ENCODE measurements at places on chromosomes 3 and 15. TPM values are rescaled to one million over a fixed set of nuclear protein-coding genes. Genes with fewer than 3 reads are reported as not detected.

- H3K27me3 ChIP-seq, result no peaks in the 10 kb centered on the region
- H3K4me1 ChIP-seq, result no peaks in the 10 kb centered on the region
- DNase-seq, result no peak
- no peak overlapping the region for H3K4me3 ChIP-seq
- no peak overlapping the region for H3K27ac ChIP-seq
Measured at GRCh38 chr15:55528812-55529211, 20.8 kb upstream of the DNAAF4 start.

The FAM174B gene
- total RNA-seq, result 7.5 TPM

The SKOR1 gene
- total RNA-seq, result 0.35 TPM

- H3K27ac ChIP-seq, result no peak overlapping the region
- H3K27me3 ChIP-seq, result no peaks in the 10 kb centered on the region
- H3K4me3 ChIP-seq, result no peak overlapping the region
Measured at GRCh38 chr3:174938102-174938501, 79.0 kb downstream of the NAALADL2 start.

DNA sequence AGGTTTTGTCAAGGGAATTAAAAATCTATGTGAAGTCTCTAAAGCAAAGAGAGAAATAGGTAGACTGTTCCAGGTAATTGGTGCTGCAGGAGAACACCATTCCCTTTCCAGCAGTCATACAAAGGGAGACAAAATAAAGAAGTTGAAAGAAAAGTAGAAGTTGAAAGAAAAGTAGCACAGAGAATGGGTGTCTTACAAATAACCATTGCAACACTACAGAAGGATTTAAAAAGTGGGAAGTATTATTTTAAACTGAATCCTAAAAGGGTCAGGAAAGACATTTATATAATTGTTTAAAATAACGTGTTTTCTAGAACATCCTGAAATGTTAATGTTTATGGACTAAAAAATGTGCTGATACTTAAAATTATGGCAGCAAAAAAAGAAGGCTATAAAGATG, 223.8 kb downstream of the RSRC1 start:
- H3K4me3 ChIP-seq, result no peak overlapping the region
- H3K4me1 ChIP-seq, result no peaks in the 10 kb centered on the region
- no peaks in the 10 kb centered on the region for H3K27me3 ChIP-seq
- H3K27ac ChIP-seq, result no peak overlapping the region

- no peak for DNase-seq
- no peak overlapping the region for H3K4me3 ChIP-seq
- H3K4me1 ChIP-seq, result no peaks in the 10 kb centered on the region
- no peaks in the 10 kb centered on the region for H3K27me3 ChIP-seq
- H3K27ac ChIP-seq, result no peak overlapping the region
Measured at GRCh38 chr3:17573396-17573795, 169.0 kb downstream of the TBC1D5 start.

DNA sequence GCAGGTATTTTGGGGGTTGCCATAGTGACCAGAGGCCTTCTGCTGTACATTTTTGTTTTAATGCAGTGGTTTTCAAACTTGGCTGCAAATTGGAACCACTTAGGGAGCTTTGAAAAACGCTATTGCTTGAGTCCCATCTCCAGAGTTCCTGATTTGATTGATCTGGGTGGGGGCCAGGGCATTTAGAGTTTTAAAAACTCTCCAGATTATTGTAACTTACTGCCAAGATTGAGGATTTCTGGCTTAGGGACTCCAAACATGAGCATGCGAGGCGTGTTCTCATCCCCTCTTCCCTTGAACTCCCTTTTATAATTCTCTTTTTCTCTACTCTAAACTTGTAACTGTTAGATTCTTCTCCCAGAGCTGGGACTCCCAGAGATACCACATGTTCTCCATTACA, 340.8 kb upstream of the SUCLG2 start:
- H3K36me3 ChIP-seq, result no peaks in the 10 kb centered on the region
- no peaks in the 10 kb centered on the region for H3K4me1 ChIP-seq
- DNase-seq, result no peak

GRCh38 chr3:23405081-23405480, 202.0 kb downstream of the UBE2E2 start:
- no peaks in the 10 kb centered on the region for H3K27me3 ChIP-seq
- no peaks in the 10 kb centered on the region for H3K36me3 ChIP-seq
- H3K4me1 ChIP-seq, result no peaks in the 10 kb centered on the region
- H3K27ac ChIP-seq, result no peak overlapping the region
- no peak overlapping the region for H3K4me3 ChIP-seq
- no peak for DNase-seq

GRCh38 chr15:61195116-61196002, 33.7 kb downstream of the RORA start:
- no peak for DNase-seq
- H3K4me3 ChIP-seq, result no peak overlapping the region
- no peaks in the 10 kb centered on the region for H3K27me3 ChIP-seq
- no peaks in the 10 kb centered on the region for H3K4me1 ChIP-seq
- H3K27ac ChIP-seq, result no peak overlapping the region

DNA sequence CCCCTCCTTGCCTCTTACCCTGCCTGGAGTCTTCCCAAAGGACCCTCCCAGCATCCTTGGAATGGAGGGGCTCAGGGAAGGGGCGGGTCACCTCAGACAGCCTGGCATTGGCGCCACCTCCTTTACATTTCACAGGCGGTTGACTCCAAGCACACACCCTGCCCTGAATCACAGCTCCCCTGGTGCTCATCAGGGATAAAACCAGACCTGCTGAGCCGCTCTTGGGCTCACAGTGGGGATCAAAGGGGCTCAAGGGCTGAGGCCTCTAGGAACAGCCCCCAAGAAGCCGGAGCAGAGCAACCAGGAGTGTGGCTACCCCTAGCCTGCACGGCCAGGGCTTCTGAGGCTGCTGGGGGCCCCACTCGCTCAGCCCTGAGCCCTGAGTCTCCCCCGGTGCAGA, 16.6 kb downstream of the LINGO1 start:
- H3K27me3 ChIP-seq, result no peaks in the 10 kb centered on the region
- no peak for DNase-seq
- H3K4me1 ChIP-seq, result no peaks in the 10 kb centered on the region
- H3K27ac ChIP-seq, result no peak overlapping the region
- H3K36me3 ChIP-seq, result no peaks in the 10 kb centered on the region

The ITPKA gene
- total RNA-seq, result not detected

The FAIM gene
- total RNA-seq, result 8.8 TPM
